ENCODE measurements at places on chromosomes 6 and 20. TPM values are rescaled to one million over a fixed set of nuclear protein-coding genes. Genes with fewer than 3 reads are reported as not detected.

GRCh38 chr6:110548110-110548847, 71.9 kb upstream of the SLC22A16 start:
- DNase-seq: no peak

- DNase-seq: no peak
These were observed 48.2 kb upstream of the MLN start for GRCh38 chr6:33851959-33852358.

- no peak for DNase-seq
These were observed 42.1 kb upstream of the LOC128125822 start for GRCh38 chr6:63530182-63530581.

- no peak for DNase-seq
These were observed 32.9 kb downstream of the PREX1 start for GRCh38 chr20:48794816-48795457.

DNA sequence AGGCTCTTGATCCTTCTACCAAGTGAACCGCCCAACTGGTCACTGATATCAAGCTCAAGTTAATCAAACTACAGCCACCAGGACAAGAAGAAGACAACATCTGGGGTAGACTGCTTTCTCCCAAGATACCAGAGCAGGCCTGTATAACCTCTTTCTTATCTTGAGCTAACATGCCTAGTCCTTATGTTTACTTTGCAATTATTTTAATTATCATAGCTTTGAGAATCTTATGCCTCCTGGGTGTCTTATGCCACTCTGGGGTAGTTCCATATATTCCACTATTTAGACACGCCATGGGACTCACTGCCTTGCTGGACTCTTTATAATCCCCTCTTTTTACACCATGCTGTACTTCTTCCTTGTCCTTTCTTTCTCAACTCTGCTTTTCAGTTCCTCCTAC, 41.5 kb upstream of the ECI2 start:
- no peak for DNase-seq

The DNAAF9 gene
- 3.6 TPM for total RNA-seq

GRCh38 chr6:70289299-70289698, 13.6 kb downstream of the COL9A1 start:
- no peak for DNase-seq

- DNase-seq: no peak
These were observed 59.1 kb downstream of the AGPAT4 start for GRCh38 chr6:161214722-161215121.

DNA sequence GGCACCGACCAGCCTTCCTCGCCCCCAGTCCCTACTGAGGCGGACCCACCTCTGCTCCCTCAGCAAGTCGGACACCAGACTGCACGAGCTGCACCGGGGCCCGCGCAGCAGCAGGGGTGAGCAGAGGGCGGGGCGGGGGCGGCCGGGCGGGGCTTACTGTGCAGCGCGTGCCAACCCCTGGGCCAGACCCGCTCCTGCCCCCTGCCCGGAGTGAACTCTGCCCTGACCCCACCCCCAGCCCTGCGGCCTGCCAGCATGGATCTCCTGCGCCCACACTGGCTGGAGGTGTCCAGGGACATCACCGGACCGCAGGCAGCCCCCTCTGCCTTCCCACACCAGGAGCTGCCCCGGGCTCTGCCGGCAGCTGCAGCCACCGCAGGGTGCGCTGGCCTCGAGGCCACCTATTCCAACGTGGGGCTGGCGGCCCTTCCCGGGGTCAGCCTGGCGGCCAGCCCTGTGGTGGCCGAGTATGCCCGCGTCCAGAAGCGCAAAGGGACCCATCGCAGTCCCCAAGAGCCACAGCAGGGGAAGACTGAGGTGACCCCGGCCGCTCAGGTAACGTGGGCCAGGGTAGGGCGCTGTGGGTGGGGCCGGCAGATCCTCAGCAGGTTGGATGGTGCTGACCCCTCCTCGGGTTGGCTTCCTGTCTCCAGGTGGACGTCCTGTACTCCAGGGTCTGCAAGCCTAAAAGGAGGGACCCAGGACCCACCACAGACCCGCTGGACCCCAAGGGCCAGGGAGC, 1.5 kb upstream of the SLC2A4RG start:
- no peak for DNase-seq

The C6orf89 gene
- 53.1 TPM for total RNA-seq

- no peak for DNase-seq
These were observed 401.2 kb upstream of the BTBD3 start for GRCh38 chr20:11516448-11516847.

The GHRH gene
- not detected for total RNA-seq

The SLC22A3 gene
- not detected for total RNA-seq

- no peak for DNase-seq
These were observed 67.7 kb downstream of the PHACTR2 start for GRCh38 chr6:143745166-143746133.

DNA sequence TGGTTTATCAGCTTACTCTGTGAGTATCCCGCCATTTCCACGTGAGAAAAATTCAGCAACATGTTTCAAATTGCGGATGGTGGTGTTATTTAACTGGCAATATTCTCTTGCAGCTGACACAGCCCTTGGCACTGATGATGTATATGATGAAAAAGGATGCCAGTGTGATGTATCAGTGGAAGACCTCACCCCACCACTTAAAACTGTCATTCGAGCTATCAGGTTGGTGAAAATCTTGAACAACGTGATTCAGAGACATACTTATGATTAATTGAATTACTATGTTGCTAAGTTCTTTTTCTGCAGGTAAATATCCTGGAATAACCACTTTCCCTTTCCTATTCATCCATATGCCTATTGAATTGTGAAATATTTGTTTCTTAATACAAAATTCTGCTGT, 55.7 kb downstream of the KHDC1L start:
- no peak for DNase-seq

The C20orf202 gene
- total RNA-seq: not detected

DNA sequence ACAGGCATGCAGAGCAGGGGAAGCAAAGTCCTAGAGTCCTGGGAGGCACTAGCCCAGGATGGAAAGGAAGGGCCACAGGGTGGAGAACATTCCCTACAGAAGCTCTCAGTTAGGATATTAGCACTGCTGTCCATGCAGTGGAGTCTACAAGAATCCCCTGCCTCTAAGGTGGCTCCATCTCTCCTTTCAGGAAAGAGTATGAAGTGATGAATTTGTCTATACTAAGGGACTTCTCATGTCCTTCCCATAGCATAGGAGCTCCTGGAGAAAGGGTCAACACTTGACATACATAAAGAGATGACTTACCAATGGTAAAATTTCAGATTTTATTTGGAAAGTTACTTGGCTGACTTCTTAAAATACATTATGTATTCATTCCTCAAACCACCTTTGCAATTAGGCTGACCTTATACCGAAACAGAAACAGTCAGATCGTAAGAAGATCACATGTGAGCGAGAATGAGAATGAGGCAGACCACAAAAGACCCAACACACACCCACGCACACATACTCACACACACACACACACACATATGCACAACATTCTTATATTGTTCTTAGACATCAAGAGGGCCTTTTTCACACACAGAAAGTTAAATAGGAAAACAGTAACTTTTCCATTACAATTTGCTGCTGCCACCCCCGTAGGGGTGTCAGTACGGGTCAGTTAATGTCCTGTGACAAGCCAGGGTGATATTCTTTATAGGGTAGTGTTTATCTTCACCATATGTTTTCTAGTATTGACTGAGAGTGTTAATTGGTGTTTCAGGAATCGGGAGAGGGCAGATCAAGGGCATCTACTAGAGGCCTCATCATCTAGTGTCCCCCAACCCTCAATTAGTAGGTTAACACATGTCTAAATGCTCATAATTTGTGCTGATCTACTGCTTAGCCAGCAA, 159.4 kb downstream of the FAXC start:
- peak; percentile 25 for DNase-seq

GRCh38 chr20:59751075-59751711, 146.9 kb downstream of the PHACTR3 start:
- DNase-seq: peak; percentile 46

GRCh38 chr20:25071734-25072133, 10.2 kb downstream of the VSX1 start:
- no peak for DNase-seq

The UBD gene
- total RNA-seq: 1.3 TPM

GRCh38 chr6:57342148-57342669, 24.8 kb downstream of the PRIM2 start:
- DNase-seq: no peak

DNA sequence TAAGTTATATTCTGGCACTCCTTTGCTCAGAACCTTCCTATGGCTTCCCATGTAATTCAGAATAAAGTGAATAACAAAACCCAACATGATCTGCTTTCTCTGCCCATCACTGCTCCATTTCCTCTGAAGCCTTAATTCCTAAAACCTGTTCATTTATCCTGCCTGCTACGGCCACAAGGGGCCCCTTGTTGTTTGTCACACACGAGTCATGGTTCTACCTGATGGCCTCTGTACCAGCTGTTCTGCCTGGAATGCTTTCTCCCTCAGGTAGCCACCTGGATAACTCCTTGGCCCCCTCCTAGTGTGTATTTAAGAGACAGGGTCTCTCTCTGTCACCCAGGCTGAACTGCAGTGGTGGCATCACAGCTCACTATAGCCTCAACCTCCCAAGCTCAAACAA, 26.8 kb downstream of the ERGIC3 start:
- no peak for DNase-seq

DNA sequence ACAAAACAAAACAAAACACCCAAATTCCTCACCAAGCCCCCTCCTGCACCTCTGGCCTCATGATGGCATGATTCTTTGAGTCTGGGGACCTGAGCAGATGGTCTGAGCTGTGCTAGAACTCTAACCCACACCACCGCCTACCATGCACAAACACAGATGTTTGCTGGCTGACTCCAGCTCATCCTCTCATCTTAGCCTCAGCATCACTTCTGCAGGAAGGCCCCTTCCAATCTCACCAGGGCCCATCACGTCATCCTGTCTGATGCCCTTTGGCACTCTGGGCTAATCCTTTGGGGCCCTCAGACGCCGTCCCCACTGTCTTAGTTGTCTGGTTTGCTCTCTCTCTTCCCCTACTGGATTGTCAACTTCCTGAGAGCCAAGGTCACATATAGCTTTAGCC, 85.8 kb downstream of the PHACTR3 start:
- no peak for DNase-seq

- no peak for DNase-seq
These were observed 152.4 kb downstream of the BMP2 start for GRCh38 chr20:6919792-6920468.

GRCh38 chr6:109738255-109738654, 47.2 kb downstream of the FIG4 start:
- no peak for DNase-seq

- DNase-seq: no peak
These were observed 475.2 kb upstream of the EPHA7 start for GRCh38 chr6:93894521-93894920.

GRCh38 chr6:34349211-34349610, 43.3 kb downstream of the NUDT3 start:
- DNase-seq: no peak
